ENCODE measurements at places on chromosomes 5 and 9.

GRCh38 chr9:128174062-128174461 is 14.0 kb downstream of the BBLN start:
- no peak for DNase-seq

GRCh38 chr5:38316544-38317224 is 58.3 kb downstream of the EGFLAM start:
- DNase-seq = no peak

DNA sequence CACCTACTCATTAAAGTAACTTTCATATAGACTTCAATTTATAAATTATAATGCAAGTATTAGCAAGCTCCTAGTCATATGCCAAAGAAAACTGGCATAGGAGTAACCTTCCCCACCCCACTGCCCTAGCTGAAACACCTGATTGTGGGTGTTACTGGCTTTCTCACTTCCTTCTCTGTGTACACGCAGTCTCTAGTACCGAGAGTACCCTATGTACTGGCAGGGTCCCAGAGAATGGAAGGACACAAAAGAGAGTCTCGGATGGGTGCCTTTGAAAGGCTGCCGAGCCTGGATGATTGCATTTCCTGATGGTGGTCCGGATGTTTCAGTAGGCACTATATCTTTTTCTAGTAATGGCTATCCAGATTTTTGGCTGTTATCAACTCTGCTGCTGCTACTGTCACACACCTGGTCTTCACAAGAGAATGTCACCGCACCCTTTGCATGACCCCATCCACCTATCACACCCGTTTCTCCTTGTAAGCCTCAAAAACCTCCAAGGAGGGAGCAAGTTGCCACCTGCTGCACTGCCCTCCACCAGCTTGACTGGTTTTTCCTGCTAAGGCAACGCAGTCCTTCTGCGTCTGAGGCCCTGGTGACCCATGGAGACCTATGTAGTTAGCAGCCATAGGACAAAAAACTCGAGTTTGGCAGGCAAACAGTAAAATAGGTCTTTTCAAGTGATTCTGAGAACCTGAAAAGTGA is 53.8 kb upstream of the CLINT1 start:
- no peak for DNase-seq

GRCh38 chr9:114386886-114387679 is 699 bp downstream of the AKNA start:
- no peak for DNase-seq

- no peak for DNase-seq
Measured at GRCh38 chr9:6686396-6686795, 40.9 kb upstream of the GLDC start.

GRCh38 chr9:112789891-112790774 is 39.6 kb downstream of the SNX30 start:
- DNase-seq = no peak

DNA sequence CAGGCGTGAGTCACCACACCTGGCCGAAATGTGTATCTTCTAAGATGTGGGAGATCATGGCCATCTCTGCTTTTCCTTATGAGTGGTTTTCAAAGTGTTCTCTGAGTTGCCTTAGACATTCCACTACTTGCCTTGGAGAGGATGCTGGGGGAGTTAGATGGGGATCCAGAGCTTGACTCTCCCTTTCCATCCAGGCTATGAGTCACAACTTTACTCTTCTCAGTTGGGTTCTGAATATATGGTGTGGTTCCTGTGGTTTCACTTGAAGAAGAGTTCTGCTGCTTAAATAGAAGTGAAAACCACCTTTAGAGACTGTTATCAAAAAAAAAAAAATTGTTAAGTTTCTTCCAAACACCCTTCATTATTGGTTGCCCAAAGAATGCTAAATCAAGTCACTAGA is 217.6 kb downstream of the ZNF608 start:
- no peak for DNase-seq

- DNase-seq = no peak
Measured at GRCh38 chr5:128782446-128782845, 182.8 kb upstream of the SLC27A6 start.

GRCh38 chr9:131312822-131313770 is 23.6 kb downstream of the PLPP7 start:
- DNase-seq = no peak

DNA sequence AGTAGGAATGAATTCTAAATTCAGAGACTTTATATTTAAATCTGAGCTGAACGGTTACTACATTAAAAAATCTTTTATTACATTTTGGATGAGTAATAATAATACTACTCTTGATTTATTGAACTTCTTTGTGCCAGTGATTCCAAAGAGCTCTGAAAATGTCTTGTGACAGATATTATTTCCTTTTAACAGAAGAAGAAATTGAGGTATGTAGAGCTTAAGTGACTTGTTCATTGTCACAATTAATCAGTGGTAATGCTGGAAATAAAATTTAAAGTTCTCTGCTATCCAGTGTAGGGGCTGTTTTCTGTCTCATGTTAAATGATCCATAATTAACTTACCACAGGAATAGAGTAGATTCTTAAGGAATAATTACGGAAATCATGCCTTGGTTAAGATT is 335.3 kb downstream of the KIAA0825 start:
- no peak for DNase-seq

DNA sequence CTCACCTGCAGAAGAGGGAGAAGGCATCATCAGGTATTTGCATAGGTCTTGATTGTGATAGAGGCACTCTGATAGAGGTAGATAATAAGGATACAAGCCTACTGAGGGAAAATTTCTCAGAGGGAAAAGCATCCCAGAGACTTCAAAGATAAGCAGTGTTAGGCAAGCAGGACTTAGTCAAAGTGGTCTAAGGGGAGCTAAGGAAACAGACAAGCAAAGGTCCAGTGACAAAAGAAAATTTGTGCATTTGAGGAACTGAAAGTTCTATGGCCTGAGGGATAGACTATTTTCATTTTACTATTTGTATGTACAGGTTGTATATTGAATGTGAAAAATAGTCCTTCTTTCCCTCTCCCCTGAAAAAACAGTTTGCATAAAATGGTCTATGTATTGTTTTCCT is 27.4 kb downstream of the OXCT1 start:
- DNase-seq = no peak

DNA sequence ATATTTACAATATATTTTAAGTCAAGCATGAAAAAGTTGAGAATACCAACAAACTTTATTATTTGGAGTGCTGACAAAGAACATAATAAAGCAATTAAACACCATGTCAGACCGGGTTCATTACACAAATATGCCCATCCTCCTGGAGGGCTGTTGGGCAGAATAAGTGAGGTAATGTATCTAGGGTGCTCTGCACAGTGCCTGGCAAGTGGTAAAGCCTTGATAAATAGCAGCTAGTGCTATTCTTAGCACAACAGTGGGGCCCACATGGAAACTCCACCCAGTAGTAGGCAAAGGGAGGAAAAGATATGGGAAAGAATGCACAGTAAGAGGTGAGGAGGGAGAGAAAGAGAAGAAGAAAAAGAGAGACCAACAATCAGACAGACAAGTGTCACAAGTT is 97.7 kb downstream of the SLC1A3 start:
- DNase-seq = no peak

DNA sequence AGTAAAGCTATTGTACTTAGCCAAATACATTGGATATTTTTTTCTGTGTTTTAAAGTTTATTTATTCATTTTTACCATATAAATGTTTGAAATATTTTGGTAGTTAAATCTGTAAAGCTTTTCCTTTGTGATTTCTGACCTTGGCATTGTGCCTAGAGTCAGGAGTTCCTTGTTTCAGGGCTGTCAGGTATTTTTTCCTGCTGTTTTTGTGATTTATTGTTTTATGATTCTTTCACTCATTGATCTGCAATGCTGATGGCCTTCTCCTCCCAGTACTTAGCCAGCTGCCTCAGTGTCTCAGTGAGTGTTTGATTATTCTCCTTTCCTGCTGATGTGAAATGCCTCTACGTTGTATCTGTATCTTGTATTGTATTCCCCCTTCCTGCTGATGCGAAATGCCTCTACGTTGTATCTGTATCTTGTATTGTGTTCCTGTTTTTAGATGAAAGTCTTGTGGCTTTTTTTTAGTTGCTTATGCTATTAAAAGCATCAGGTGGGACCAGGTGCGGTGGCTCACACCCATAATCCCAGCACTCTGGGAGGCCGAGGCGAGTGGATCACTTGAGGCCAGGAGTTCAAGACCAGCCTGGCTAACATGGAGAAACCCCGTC is 61.0 kb downstream of the EHMT1 start:
- DNase-seq = no peak

GRCh38 chr9:114198249-114199040 is 43.1 kb downstream of the COL27A1 start:
- no peak for DNase-seq

DNA sequence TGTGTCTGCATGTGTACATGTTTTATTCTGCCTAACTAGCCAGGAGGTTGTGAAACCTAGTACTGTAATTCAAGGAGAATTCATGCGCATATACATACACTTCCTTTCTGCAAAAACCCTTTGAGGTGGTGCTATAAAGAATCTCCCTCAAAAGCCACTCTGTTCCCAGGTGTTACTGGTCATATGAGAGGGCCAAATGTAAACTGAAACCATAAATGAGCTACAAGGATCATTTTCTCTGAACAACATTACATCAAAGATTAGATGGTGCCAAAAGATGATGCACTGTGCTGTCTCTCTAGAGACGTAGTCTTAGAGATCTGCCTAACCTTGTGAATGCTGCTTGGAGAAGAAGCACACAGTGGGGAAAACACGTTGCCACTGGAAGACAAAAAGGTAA is 15.7 kb downstream of the NREP start:
- DNase-seq = no peak

GRCh38 chr5:10339958-10340357 is 13.5 kb upstream of the MARCHF6 start:
- DNase-seq = no peak

DNA sequence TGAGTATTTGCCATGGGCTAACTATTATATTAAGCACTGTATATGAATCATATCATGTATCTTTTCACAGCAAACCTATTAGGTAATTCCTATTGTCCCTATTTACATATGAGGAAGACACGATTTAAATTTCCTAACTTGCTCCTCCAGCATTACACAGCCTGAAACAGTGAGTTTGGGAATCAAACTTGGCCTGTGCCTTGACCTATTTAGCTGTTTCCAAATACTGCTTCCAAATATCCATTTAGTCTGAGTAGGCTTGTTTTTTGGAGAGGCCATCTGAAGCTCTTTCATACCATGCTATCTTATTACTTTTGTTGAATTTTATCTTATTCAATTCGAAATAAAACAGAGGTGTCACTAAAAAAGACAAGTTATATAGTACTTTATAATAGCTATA is 447.3 kb upstream of the MPDZ start:
- DNase-seq = no peak

DNA sequence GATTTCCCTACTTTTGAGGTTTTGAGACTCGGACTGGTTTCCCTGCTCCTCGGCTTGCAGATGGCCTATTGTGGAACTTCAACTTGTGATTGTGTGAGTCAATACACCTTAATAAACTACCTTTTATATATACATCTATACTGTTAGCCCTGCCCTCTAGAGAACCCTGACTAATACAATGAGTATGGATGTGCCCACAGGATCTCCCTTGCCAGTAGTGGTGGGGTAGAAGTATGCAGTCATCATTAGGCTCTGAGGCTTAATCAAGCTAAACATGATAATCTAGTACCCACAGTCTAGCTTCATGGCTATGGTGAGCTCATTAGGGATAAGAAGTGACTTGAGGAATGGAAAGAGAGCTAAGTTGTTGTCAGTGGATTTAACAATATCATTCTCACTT is 412.8 kb upstream of the PTGER4 start:
- DNase-seq = no peak

GRCh38 chr5:59001154-59001553 is 418.3 kb downstream of the RAB3C start:
- DNase-seq = no peak

DNA sequence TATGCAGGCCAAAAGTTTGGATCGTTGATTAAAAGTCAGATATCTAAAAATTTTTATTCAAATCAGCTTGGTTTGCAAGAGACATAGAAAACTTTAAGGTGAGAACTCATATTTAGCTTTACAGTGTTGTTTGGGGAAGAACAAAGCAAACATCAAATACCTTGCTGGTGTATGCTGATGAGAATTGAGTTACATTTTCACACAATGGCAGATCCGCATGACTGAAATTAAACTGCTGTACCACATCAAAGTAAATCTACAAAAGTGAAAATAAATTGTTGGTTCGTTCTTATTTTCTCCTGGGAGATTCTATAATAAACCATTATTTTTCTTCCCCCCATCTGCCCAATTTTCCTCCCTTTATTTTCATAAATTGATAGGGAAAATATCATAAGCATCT is 198.2 kb upstream of the PCSK5 start:
- DNase-seq = no peak

All from stimulated activated CD4-positive, alpha-beta T cell treated with anti-CD3 and anti-CD28 coated beads, TNF-alpha, amount 100 ng/mL, for 1 hour (primary cell).